ENCODE measurements at places on chromosomes 5 and 9.

DNA sequence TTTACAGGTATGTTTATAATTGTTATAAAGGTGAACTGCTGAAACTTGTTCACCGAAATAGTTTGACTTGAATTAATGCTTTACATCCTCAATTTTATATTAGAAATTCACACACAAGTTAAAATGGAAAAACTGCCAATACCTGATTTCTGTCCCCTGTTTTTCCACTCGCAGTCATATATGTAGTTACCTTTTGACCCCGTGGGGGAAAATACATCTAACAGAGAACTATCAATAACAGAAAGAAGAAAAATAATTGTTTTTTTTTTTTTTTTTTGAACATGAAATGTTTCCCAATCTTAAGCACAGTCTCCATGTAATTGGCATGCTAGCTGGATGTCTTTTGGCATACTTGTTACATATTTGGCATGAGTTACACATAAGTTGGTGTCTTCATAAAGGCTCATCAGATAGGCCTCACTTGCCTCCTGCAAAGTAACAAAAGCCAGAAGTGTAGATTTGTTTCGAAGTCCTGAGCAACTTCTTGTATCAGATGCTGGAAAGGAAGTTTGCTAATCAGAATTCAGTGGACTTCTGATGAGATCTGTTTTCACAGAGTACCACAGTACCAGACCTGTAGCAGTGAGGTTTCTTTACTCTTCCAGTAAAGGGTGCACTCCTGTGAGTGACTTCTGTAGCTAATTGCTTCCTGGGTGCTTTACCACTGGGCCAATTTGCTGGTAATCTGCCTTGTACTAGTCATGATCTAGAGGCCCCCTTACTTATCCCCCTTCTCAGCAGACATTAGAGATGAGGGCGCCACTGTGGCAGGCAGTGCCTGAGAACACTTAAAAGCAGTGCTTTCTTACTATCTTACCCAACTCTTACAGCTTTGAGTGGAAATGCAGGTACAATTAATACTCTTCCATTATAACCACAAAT lies 36.2 kb upstream of the CXXC5 start:
- H3K36me3 ChIP-seq, result peaks cover 14% of the 10 kb centered on the region
- H3K27ac ChIP-seq, result no peak overlapping the region
- no peaks in the 10 kb centered on the region for H3K27me3 ChIP-seq
- no peak overlapping the region for H3K4me3 ChIP-seq

- H3K27me3 ChIP-seq, result no peaks in the 10 kb centered on the region
- DNase-seq, result no peak
- no peak overlapping the region for H3K4me3 ChIP-seq
- H3K27ac ChIP-seq, result no peak overlapping the region
- H3K4me1 ChIP-seq, result no peaks in the 10 kb centered on the region
Measured at GRCh38 chr5:118126159-118126558, 862.2 kb downstream of the DTWD2 start.

GRCh38 chr9:26748449-26749058 lies 144.0 kb downstream of the CAAP1 start:
- H3K27ac ChIP-seq, result no peak overlapping the region
- H3K36me3 ChIP-seq, result no peaks in the 10 kb centered on the region
- no peak overlapping the region for H3K4me3 ChIP-seq
- H3K4me1 ChIP-seq, result no peaks in the 10 kb centered on the region

DNA sequence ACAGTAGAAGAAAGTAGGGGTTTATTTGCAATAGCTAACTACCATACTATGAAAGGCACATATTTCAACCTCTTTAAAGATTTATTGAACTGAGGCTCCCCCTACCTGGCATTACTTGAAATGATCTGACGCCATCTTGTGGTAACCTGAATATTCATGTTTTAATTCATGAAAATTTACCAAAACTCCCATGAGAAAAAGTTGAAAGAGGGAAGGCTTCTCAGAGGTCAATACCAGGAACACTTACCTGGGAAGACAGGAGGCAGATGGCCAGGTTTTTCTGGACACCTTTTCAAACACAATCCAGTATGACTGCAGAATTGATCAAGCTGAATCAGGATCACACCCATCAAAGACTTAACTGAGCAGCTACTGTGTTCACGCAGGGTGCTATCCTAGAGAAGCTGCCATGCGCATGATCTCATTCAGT lies 9.4 kb downstream of the PRELID2 start:
- H3K27ac ChIP-seq, result no peak overlapping the region
- H3K4me3 ChIP-seq, result no peak overlapping the region
- H3K36me3 ChIP-seq, result no peaks in the 10 kb centered on the region
